ENCODE measurements at places on chromosomes 13 and 19.

- no peak for DNase-seq
These were observed 46.2 kb downstream of the CEBPG start for GRCh38 chr19:33419788-33420130.

DNA sequence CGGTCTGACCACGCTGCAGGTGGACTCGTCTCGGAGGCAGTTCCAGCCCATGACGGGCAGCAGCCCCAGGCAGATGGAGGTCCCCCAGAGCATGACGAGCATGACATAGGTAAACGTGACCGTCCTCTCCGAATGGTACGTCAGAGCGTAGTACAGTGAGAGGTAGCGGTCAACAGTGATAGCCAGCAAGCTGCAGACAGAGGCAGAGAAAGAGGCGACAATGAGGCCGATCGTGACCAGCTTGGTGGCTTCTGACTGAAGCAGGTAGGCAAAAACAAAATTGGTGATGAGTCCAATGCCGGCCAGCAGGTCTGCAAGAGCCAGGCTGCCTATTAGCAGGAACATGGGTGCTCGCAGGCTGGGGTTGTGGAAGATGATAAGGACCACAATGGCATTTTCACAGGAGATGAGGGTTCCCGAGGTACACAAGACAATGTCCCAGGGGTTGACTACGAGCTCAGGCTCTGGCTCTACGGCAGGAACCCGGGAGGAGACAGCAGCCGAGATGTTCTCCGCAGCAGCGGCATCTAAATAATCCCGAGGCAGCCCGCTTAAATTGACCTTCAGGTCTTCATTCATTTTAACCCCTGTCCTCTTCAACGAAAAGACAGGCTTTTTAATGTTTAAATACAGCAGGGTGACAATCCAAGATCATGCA, 1.2 kb downstream of the GPR12 start:
- no peak for DNase-seq

DNA sequence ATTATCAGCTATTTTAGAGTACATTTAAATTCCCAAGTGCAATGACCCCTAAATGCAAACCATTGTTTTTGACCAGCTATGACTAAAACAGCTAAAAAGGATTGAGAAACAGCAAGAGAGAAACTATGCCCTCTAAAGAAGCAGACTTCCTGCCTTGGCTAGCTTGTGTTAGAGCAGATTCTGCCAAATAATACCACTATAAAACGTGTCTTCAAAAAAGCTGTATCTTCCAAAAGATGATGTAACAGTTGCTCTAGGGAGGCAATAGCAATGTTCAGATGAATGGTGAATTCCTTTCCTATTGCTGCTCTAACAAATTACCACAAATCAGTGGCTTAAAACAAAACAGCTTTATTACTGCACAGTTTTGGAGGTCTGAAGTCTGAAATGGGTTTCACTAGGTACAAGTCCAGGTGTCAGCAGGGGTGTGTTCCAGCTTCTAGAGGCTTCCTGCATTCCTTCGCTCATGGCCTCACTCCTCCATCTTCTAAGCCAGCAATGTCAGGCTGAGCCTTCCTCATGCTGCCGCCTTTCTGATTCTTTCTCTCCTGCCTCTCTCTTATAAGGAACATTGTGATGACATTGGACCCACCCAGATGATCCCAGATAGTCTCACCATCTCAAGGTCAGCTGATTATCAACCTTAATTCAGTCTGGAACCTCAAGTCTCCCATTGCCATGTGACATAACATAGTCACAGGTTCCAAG, 84.5 kb downstream of the LRRC63 start:
- no peak for DNase-seq

- DNase-seq = no peak
These were observed 131.5 kb upstream of the MCF2L start for GRCh38 chr13:112837371-112838037.

All from T-helper 9 cell (primary cell).